ENCODE measurements at places on chromosomes 5 and 9. TPM values are rescaled to one million over a fixed set of nuclear protein-coding genes. Genes with fewer than 3 reads are reported as not detected.
A peak's percentile ranks its signal among the peaks of the same experiment; 100 is the strongest.

DNA sequence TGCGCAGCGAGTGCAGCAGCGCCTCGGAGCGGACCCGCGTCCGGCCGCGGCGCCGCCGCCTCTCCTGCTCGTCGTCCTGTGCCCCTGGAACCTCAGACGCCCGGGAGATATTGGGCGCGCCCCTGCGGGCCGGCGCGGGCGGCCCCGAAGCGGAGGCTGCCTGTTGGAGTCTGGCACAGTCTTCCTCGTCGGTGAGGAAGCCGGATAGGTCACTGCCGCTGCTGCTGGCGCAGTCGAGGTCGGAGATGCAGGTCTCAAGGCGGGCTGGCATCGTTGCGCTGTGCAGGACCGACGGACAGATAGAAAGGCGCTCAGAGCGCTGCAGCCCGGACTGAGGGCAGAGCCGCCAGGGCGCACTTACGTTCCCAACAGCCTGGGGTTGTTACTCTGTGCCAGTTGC, 344 bp downstream of the NEUROG1 start:
- no peak overlapping the region for H3K27ac ChIP-seq
- H3K36me3 ChIP-seq: no peaks in the 10 kb centered on the region
- no peaks in the 10 kb centered on the region for H3K4me1 ChIP-seq
- H3K27me3 ChIP-seq: peaks cover 9% of the 10 kb centered on the region

DNA sequence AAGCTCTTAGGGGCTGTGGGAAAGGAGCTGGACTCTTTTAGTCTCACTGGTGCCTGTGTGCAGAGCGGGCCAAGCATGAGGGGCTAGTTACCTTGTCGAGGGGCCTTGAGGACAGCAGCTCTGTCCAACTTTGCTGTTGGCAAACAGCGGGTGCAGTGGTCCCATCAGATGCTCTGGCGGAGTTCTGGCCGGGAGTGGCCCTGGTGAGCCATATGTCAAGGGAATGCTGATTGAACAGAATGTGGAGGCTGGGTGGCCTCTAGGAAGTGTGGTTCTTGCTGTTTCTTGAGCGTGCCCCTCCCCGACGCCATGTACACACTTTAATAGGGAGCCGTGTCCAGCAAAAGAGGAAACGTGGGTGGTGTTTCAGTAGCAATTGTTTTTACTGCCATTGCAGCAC, 3.6 kb upstream of the ADAMTS2 start:
- peaks cover 5% of the 10 kb centered on the region for H3K4me1 ChIP-seq
- H3K4me3 ChIP-seq: no peak overlapping the region
- H3K36me3 ChIP-seq: no peaks in the 10 kb centered on the region
- no peak overlapping the region for H3K27ac ChIP-seq
- DNase-seq: no peak

DNA sequence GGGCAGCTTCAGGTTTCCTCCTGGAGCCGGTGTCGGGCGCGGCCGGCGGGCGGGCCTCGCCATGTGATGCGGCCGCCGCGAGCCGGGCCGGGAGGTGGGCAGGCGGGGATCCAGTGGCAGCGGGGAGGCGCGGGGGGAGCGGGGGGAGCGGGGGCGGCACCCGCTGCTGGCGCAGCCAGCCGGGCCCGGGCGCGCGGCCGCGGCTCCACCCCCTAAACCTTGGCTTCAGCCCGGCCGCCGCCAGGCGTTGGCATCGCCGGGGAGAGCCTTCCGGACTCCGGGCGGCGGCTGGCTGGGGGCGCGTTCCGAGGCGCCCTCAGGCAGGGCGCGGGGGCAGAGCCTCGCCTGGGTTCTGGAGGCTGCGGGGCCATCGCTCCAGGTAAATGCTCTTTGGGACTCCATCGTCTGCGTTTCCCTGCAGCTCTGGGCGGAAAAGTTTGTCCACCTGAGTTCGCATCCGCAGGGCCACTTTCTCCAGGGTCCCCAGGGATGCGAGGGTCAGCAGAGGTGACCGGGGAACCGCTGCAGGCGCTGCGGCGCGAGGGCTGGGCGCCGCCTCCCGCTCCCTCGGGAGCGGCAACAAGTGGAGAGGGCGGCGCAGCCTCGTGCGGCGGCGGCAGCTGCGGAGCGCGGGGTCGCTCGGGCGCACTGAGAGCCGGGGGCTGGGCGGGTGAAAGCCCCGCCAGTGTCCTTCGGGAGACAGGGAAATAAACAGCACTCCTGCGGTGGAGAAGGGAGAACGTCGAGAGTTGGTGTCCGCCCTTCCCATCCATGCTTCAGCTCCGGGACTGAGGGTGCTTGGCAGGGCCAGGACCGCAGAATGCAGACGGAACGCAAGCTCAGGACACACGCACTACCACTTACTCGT, at the start of gene ARHGEF28:
TSS of gene ARHGEF28 (plus strand) at position 253 of the 868 bp plus-strand sequence. CDS start 58,656 bp downstream, outside the sequence.
- peak within 1 kb of the TSS; percentile 91 for H3K27ac ChIP-seq
- H3K4me3 ChIP-seq: peak within 1 kb of the TSS; percentile 95
- peak; percentile 19 for DNase-seq
- H3K36me3 ChIP-seq: no peaks in the 10 kb centered on the region
- peaks cover 7% of the 10 kb centered on the region for H3K4me1 ChIP-seq

DNA sequence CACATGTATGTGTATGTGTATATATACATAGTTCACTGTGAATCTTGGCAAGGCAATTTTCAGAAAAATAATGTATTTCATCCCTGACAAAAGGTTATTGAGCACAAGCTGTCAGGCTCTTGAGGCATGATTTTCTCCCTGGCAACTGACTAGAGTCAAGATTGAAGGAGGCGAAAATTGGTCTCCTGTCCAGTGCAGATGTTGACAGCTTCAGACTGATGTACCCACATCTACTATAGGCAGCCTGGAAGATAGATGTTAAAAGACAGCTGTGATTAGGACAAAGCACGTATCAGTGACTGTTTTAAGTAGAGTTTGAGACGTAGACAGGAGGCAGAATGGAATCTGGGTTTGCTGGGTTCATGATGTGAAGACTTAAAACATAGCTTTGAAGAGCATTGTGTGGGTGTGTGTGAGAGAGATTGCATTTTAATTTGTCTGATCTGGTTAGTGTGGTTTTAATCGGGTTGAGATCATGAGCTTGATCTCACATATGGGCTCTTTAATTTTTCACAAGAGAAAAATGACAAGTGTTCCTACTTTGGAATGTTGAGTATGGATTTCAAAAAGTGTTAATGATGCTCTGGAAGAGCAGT, 39.1 kb downstream of the CTNNA1 start:
- H3K27me3 ChIP-seq: no peaks in the 10 kb centered on the region
- no peak overlapping the region for H3K4me3 ChIP-seq
- H3K4me1 ChIP-seq: no peaks in the 10 kb centered on the region
- no peaks in the 10 kb centered on the region for H3K36me3 ChIP-seq
- no peak overlapping the region for H3K27ac ChIP-seq

The RABEPK gene
- 20.4 TPM for total RNA-seq

The DBH gene
- total RNA-seq: not detected

All from ascending aorta (tissue), 2 donors.